ENCODE measurements at places on chromosomes 5 and 9. TPM values are rescaled to one million over a fixed set of nuclear protein-coding genes. Genes with fewer than 3 reads are reported as not detected.

The MTRR gene
- 74.6 TPM for total RNA-seq

The PDE6A gene
- total RNA-seq: not detected

The ORM1 gene
- total RNA-seq: not detected

The MAPK9 gene
- 21.7 TPM for total RNA-seq

The GKAP1 gene
- 9.5 TPM for total RNA-seq

The LHFPL2 gene
- total RNA-seq: 0.25 TPM

The FOXD4 gene
- total RNA-seq: not detected

The MAPKAP1 gene
- 44.9 TPM for total RNA-seq

The FCN2 gene
- not detected for total RNA-seq

The PCDHGA4 gene
- 0.08 TPM for total RNA-seq

The EDIL3 gene
- not detected for total RNA-seq

The PCDHGA9 gene
- total RNA-seq: not detected

The OCLN gene
- total RNA-seq: 5.5 TPM

The SLC6A19 gene
- total RNA-seq: not detected

The UNC5A gene
- not detected for total RNA-seq

The WDR38 gene
- not detected for total RNA-seq

The EGFL7 gene
- not detected for total RNA-seq

The TXNDC8 gene
- total RNA-seq: not detected

The TRIM52 gene
- 37.6 TPM for total RNA-seq

The CDH9 gene
- not detected for total RNA-seq

The MSX2 gene
- 0.30 TPM for total RNA-seq

The ACSL6 gene
- total RNA-seq: 17.6 TPM

The GEMIN5 gene
- total RNA-seq: 3.7 TPM

The FREM1 gene
- not detected for total RNA-seq

The SAXO1 gene
- total RNA-seq: 0.34 TPM

The C9orf153 gene
- total RNA-seq: 0.66 TPM

The PCDHA9 gene
- total RNA-seq: not detected

The CD72 gene
- 3.6 TPM for total RNA-seq

The LCN10 gene
- total RNA-seq: not detected

The CFAP90 gene
- not detected for total RNA-seq

The SLC34A3 gene
- total RNA-seq: not detected

The IL13 gene
- total RNA-seq: 0.17 TPM

The EIF4E1B gene
- total RNA-seq: not detected

The SHOC1 gene
- total RNA-seq: not detected

The MIGA2 gene
- 56.9 TPM for total RNA-seq

The PCDHA1 gene
- total RNA-seq: not detected

The ASPN gene
- total RNA-seq: not detected

The PCDHAC2 gene
- total RNA-seq: not detected

The AIF1L gene
- not detected for total RNA-seq

The OR1J2 gene
- not detected for total RNA-seq

The TSLP gene
- not detected for total RNA-seq

The PCDHGB7 gene
- not detected for total RNA-seq

The C9 gene
- total RNA-seq: not detected

The PCDHGC5 gene
- not detected for total RNA-seq

The ENTPD8 gene
- total RNA-seq: not detected

The TTC16 gene
- 2.1 TPM for total RNA-seq

The KIAA0825 gene
- 1.6 TPM for total RNA-seq

The HAVCR2 gene
- total RNA-seq: 1.8 TPM

The OMD gene
- not detected for total RNA-seq
